ENCODE measurements at places on chromosomes 2 and 18. TPM values are rescaled to one million over a fixed set of nuclear protein-coding genes. Genes with fewer than 3 reads are reported as not detected.

DNA sequence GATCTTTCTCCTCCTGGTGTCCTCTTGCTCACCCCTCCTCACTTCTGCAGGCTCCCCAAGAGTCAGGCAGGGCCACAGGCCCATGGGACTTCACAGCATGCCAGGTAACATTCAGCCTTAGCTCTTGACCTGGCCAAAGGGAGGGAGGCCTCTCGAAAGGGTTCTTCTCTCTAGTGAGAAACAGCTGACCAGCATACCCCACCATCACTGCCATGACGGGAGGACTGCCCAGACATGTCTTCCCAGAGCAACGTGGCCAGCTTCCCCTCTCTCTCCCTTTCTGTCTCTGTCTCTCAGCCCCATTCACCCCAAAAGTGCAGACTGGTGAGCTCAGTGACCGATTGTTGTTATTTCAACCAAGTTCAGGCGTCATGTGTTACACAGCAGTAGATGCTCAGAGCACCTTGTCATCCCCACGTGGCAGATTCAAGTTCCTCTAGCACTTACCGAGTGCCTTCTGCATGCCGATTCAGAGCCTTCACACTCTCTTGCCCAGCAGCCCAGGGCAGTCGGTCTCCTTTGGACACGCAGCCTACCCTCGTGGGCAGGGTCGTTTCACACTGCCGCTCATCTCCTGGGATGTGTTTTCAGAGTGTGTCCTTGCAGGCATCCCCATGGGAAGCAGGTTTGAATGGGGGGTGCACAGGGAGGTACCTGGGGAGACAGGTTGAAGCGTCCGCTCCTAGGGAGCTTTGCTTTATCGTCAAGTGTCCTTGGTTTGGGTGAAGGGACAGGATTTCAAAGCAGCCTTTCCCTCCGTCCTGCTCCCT lies 259.9 kb downstream of the NDUFA10 start:
- no peak for DNase-seq

- no peak for DNase-seq
Observed at GRCh38 chr18:11909061-11909455, 941 bp upstream of the MPPE1 start.

DNA sequence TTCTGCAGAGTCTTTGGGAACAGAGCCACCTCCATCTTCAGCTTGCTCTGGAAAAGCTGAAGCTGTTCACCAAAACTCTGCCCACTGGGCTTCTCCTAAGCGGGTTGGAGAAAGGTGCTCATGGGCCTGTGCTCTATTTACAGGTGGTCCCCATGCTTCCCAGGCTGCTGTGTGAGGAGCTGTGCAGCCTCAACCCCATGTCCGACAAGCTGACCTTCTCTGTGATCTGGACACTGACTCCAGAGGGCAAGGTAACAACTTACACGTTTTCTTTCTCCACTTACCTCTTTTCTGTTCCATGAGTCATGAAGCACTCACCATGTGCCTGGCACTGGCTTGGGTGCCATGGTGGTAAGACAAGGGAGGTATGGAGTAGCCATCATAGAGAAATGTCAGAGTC lies 129.5 kb upstream of the ALPP start:
- DNase-seq = no peak

CHST10 gene
- total RNA-seq = 11.8 TPM

DNA sequence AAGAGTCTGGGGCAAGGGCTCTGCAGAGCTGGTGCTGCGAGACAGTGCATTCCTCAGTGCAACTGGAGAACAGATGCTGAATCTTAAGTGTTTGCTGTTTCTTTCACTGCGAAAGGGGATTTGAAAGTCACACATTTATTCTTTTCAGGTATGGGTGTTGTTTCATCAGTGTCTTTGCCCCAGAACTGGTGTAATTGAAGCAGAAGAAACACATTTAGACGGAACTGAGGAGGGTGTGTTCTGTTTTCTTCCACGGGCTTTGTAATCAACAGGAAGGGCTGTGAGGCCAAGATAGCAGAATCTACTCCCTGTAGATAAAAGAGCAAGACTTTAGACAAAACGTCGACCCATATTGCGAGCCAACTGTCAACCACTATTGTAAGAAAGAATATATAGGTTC lies 151.9 kb downstream of the EPHA4 start:
- DNase-seq = no peak

GRCh38 chr2:34729845-34730244 lies 1130.7 kb upstream of the FAM98A start:
- no peak for DNase-seq

Measured in omental fat pad (tissue), 4 donors.